ENCODE measurements at places on chromosomes 1 and 21.

DNA sequence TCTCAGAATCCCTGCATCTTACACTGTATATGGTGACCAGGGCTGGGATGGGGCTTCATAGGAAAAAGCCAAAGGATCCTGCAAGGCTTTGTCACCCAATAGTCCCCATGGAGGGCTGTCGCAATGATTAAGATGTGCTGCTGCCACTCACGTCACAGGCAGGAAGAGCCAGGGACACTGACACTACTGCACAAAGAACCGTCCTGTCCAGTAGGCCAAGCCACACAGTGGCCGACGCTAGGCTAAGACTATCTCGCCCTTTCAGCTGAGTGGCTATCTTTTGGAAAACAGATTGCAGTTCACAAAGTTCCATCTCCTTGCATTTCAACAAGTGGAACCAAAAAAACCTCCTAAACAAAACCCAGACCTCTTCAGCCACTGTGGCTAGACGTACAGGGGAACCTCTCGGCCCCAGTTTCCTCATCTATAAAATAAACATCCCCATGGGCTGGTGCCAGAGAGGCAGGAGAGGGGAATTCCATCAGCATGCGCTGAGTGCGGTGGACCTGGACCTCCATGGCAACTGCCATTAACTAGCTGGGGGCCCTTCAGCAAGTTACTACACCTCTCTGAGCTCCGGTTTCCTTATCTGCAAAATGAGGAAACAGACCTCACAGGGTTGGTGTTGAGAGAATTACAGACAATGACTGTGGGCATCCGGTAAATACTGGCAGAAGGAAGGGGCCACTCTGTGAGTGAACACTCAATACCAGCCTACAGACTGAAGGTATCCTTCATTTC, 8.7 kb downstream of the CAPZB start:
- DNase-seq: no peak

- no peak for DNase-seq
Measured at GRCh38 chr1:239288820-239289554, 97.4 kb upstream of the CHRM3 start.

DNA sequence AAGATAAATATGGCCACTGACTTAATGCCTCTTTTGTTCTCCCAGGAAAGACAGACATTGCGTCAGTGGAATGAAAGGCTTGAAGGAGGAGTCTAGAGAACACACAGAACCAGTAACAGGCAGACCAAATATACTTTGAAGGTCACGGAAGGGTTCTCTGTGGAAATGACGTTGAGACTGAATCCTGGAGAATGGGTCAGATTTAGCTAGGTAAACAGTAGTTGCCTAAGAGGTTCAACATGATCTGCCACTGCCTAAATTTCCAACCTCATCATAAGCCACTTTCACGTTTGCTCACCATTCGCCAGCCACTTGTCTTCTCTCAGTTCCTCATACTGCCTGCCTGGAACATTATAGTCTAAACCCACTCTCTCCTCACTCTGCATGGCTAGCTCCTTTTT, 20.5 kb downstream of the PLA2G4A start:
- no peak for DNase-seq

DNA sequence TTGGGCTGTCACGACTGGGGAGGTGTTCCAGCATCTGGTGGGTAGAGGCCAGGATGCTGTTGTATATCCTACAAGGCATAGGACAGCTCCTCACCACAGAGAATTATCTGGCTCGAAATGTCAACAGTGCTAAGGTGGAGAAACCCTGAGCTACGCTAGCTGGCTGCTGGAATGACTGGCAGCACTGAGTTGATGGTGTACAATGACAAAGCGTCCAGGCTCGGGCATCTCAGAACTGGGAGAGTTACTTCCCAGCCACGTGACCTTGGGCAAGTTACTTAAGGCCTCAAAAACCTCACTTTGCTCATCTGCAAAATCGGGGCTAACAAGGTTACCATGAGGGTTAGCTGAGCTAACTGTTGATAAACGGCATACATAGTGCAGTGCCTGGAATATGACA, 35.4 kb downstream of the GPR161 start:
- DNase-seq: no peak

GRCh38 chr1:28737307-28738132, 780 bp downstream of the YTHDF2 start:
- peak; percentile 42 for DNase-seq

GRCh38 chr21:42532466-42533181, 19.0 kb downstream of the SLC37A1 start:
- no peak for DNase-seq

- DNase-seq: no peak
Measured at GRCh38 chr1:204331275-204331674, 28.5 kb downstream of the PLEKHA6 start.

DNA sequence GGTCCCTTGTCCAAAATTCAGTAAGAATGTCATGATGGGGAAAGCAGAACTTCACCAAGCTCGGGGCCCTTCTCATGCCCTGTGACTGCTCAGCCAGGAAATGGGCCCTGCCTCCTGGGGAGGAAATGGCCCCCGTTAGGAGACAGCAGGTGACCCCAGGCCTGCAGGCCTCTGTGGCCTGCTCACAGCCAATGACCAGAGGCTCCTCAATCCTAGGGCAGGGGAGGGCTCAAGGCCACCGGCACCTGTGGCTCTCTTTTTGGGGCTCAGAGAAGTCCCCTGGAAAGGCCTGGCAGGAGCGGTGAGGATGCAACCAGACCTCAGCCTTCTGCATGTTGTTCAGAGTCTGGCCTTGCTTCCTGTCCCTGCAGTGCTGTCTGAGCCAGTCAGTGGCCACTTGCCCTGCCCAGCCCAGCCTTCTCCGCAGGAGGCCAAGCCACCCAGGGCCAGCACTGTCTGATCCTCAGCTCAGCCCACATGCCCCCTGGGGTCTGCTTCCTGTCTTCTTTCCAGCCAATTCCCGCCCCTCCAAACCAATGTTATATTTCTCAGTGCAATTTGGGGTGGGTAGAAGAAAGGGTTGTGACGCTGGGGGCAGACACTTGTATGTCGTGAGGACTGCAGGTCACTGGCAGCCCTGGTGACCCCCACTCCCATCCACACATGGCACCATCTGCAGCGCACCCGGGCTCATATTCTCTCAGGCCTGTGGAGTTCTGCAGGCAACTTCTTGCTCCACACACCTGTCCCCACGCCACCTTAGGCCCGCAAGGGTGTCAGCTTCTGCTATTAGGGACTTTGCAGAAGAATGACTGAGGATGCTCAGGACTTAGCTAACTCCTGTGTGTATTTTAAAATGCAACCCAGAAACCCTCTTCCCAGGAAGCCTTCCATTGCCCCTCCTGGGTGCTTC, 83.6 kb downstream of the ITPKB start:
- DNase-seq: peak; percentile 68

DNA sequence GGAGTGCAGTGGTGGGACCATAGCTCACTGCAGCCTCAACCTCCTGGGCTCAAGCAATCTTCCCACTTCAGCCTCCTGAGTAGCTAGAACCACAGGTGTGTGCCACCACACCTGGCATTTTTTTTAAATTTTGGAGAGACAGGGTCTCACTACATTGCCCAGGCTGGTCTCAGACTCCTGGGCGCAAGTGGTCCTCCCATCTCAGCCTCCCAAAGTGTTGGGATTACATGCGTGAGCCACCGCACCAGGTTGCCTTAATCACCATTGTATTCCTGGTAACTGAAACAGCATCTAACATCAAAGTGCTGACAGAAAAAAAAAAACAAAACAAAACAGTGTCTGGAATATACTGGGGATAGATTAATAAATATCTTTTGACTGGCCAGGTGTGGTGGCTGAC, 18.2 kb downstream of the RPL5 start:
- DNase-seq: no peak

DNA sequence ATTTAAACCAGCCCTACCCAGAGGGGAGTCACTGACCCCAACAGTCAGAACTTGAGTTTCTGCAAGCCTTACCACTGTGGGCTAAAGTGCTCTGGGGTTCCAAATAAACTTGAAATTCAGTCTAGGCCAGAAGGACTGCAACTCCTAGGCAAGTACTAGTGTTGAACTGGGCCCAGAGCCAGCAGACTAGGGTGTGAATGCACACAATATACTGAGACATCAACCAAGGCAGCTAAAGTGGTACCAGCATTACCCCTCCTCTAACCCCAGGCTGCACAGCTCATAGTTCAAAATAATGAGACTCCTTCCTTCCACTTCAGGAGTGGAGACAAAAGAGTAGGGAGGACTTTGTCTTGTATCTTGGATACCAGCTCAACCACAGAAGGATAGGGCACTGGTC, 18.9 kb upstream of the IL20 start:
- DNase-seq: no peak

- no peak for DNase-seq
Measured at GRCh38 chr21:15300131-15300530, 235.3 kb upstream of the NRIP1 start.

DNA sequence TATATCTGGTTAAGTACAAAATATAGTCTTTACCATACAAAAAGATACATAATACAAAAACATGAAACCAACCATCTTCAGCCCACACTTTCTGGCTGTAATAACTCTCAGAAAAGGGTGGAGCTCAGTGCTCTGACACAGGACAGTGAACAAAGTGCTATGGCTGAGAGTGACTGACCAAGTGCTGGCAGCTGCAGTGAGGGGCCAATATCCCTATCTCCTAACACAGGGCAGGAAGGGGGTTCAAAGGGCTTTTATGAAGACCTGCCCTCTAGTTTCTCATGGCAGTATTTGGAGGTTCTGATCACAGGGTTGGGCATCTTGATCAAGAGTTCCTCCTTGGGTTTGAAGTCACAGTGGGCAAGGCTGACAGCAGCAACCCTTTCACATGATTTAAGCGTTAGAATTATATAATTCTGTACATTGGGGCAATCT, 3.9 kb downstream of the TXNIP start:
- no peak for DNase-seq
